ENCODE measurements at places on chromosomes 3 and 15. TPM values are rescaled to one million over a fixed set of nuclear protein-coding genes. Genes with fewer than 3 reads are reported as not detected.

- DNase-seq: no peak
- no peaks in the 10 kb centered on the region for H3K4me1 ChIP-seq
- no peak overlapping the region for H3K27ac ChIP-seq
- no peaks in the 10 kb centered on the region for H3K27me3 ChIP-seq
- H3K4me3 ChIP-seq: no peak overlapping the region
- H3K36me3 ChIP-seq: no peaks in the 10 kb centered on the region
These were observed 102.9 kb downstream of the SHQ1 start for GRCh38 chr3:72745146-72745999.

The OR4M2 gene
- total RNA-seq: not detected

The KBTBD13 gene
- not detected for total RNA-seq

The CLDN1 gene
- total RNA-seq: 2.1 TPM
